ENCODE measurements at places on chromosomes 4 and X.

GRCh38 chrX:101265869-101266428 is 25.2 kb downstream of the TAF7L start:
- no peak for DNase-seq

DNA sequence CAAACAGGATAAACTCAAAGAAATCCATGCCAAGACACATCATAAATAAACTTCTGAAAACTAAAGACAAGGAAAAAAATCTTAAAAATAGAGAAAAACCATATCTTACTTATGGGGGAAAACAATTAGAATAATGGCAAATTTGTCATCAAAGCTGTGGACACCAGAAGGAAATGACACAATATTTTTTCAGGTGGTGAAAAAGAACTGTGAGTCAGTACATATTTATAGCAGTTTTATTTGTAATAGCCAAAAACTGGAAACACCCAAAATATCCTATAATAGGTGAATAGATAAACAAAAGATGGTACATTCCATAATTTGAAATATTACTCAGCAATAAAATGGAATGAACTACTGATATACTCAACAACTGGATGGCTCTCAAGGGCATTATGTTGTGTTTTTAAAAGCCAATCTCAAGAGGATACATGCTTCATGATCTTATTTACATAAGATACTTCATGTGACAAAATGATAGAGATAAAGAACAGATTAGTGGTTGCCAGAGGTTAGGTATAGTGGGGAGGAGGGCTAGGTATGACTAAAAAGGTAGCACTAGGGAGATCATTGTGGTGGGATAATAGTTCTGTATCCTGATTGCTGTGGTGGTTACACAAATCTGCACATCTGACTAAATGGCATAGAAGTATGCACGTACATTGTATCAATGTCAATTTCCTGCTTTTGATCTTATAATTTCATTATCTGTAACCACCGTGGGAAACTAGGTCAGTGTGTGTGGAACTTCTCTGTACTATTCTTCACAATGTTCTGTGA is 191.9 kb downstream of the PPP1R2C start:
- no peak for DNase-seq

- peak; percentile 94 for DNase-seq
Measured at GRCh38 chrX:53081925-53082772, at the start of gene TSPYL2. Gene TSPYL2 (plus strand): TSS chrX:53082367. CDS start chrX:53082499, 132 bp downstream.

GRCh38 chr4:13797061-13797460 is 169.5 kb upstream of the BOD1L1 start:
- DNase-seq, result no peak

DNA sequence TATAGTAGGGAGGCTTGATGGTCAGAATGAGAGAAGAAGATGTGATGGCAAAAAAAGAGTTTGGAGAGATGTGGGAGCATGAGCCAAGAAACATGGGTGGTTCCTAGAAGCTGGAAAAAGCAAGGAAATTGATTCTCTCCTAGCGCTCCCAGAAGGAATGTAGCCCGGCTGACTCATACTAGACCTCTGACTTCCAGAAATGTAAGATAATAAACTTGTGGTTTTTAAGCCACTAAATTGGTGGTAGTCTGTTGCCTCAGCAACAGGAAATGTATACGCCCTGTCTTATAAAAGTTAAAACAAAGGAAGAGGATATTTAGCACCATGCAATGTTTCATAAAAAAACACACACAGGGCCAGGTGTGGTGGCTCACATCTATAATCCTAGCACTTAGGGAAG is 182.7 kb upstream of the PCDH7 start:
- no peak for DNase-seq

GRCh38 chrX:150324035-150324728 is 38.9 kb upstream of the MAMLD1 start:
- no peak for DNase-seq

- DNase-seq, result no peak
Measured at GRCh38 chr4:32191961-32192360, 1471.8 kb downstream of the PCDH7 start.

GRCh38 chrX:110397339-110397738 is 38.7 kb downstream of the RTL9 start:
- DNase-seq, result no peak

DNA sequence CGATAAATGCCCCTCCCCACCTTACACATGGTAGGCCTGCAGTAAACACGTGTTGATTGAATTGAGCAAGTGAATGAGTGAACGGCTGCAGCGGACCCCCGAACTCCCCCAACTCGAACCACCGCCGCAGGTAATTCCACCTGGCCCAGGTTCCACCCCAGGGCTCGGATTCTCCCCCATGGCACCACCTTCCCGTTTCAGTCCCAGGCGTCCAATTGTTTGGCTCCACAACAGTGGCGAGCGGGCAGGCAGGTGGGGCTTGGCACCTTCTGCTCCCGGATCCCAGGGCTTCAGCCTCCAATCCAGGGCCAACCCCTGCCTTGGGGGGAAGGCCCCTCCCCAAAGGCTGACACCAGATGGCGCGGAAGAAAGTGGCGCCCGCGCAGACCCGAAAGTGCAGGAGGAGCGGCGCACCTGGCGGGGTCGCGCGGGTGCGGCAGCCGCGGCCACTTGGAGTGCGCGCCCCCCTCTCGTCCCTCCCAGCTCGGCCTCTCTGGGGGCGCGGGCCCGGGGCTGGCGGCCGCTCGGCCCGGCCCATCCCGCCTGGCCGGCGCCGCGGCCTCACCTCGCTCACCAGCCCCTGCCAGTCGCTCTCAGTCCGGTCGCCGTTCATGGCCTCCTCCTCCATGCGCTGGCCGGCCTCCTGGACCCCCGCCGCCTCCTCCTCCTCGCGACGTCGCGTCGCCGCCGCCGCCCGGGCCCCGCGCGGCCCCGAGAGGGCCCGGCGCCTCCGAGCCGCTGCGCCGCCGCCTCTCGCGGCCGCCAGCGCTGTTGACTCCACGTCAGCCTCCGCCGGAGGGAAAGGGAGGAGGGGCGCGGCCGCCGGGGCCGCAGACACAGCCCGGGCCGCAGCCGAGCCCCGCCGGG is at the start of gene CCDC149:
Gene CCDC149, minus strand, starts transcription at position 791 of the 867 bp plus-strand sequence. Its CDS starts 178 bp downstream, at position 613.
- DNase-seq, result peak; percentile 82

DNA sequence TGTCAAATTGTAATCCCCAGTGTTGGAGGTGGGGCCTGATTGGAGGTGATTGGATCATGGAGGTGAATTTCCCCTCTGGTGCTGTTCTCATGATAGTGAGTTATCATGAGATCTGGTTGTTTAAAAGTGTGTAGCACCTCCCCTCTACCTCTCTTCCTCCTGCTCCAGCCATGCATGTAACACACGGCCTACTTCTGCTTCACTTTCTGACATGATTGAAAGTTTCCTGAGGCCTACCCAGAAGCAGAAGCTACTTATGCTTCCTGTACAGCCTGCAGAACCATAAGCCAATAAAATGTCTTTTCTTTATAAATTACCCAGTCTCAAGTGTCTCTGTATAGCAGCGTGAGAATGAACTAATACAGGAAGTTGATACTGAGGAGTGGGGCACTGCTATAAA is 61.7 kb upstream of the DDX60 start:
- DNase-seq, result no peak

GRCh38 chrX:123990602-123991001 is 29.1 kb downstream of the STAG2 start:
- DNase-seq, result no peak

DNA sequence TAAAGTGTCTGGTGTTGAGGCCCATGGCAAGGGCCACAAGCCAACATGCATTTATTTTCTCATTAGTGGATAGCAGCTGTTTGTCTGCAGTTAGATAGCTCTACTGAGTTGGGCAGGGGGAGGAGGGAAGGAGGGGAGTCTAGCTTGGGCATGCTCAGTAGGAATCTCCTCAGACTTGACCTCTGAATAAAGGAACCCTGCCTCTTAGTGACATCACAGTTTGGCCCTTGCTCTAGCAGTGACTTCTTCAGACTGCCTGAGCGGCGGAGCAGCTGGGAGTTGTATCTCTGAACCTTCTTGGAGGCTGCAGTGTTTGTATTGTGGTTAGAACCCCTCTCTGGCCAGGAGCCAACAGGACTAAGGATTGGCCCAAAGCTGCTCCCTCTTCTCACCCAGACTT is 57.4 kb downstream of the BCORL1 start:
- no peak for DNase-seq

- no peak for DNase-seq
Measured at GRCh38 chr4:42265782-42266602, 113.5 kb upstream of the BEND4 start.

DNA sequence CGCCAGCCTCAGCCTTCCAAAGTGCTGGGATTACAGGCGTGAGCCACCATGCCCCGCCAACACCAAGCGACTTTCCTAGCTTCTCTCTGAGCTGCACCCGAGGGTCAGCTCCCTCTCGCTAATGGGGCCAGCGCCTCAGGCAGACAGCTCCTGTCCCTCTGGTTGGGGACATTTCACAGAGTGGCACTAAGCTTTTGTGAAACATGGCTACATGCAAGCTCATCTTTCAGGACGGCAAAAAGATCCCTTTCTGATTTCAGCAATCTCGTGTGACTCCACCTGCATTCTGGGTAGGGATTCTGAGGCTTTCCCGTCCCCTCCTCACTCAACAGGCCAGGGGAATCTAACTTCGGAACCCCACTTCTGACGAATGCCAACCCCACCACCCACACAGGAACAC is 31.0 kb upstream of the C4orf50 start:
- no peak for DNase-seq
